Effector memory CD8-positive, alpha-beta T cell (primary cell): ENCODE measurements at places on chromosomes 5 and 9.

DNA sequence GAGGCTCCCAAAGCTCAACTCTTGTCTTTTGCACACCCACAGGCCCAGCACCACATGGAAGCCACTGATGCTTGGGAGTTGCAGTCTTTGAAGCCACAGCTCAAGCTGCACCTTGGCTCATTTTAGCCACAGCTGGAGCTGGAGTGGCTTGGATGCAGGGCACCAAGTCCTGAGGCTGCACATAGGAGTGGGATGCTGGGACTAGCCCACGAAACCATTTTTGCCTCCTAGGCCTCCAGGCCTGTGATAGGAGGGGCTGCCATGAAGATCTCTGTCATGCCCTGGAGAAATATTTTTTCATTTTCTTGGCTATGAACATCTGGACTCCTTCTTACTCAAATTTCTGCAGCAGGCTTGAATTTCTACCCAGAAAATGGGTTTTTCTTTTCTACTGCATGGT, 438.5 kb upstream of the TNC start:
- no peak for DNase-seq

- DNase-seq, result no peak
Measured at GRCh38 chr5:172591636-172592035, 49.4 kb upstream of the NEURL1B start.

- DNase-seq, result no peak
Measured at GRCh38 chr5:3325201-3325971, 270.2 kb upstream of the IRX1 start.

GRCh38 chr5:158435161-158435616, 576.2 kb upstream of the CLINT1 start:
- DNase-seq, result no peak

DNA sequence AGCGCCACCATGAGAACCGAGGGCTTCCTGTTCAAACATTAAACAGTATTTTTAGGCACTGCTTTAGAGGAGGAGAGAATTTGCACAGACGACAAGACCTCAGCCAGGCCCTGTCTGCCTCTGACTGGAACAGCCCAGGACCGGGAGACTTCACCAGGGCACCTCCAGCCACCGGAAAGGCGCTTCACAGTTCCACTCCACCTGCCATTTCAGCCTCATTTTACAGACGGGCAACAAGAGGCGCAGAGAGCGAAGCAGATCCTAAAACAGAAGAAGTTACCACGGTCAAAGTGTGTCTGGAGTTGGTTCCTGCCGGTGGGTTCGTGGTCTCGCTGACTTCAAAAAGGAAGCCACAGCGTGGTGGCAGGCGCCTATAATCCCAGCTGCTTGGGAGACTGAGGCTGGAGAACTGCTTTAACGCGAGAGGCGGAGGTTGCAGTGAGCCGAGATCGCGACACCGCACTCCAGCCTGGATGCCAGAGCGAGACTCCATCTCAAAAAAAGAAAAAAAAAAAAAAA, 28.4 kb downstream of the COL23A1 start:
- DNase-seq, result no peak

DNA sequence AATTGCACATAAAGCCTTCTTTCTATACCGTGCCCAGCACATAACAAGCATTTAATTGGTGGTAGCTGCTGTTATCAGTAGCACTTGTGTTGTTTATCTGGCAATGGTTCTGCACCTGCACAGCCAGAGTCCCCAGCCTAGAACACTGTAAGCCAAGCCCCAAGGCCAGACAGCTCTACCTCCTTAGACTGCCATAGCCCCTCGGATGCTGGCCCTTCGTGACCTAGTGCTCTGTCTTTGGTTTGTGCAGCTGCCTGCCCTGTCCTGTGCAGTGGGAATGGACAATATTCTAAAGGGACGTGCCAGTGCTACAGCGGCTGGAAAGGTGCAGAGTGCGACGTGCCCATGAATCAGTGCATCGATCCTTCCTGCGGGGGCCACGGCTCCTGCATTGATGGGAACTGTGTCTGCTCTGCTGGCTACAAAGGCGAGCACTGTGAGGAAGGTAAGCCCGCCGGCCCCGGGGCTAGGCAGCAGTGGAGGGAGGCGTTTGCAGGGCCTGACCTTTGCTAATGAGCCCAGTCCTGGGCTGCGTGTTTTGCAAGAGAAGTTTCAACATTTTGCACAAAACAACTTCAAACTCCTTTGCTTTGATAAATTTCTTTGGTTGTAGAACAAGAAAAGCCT, 173.3 kb upstream of the WWC1 start:
- no peak for DNase-seq

DNA sequence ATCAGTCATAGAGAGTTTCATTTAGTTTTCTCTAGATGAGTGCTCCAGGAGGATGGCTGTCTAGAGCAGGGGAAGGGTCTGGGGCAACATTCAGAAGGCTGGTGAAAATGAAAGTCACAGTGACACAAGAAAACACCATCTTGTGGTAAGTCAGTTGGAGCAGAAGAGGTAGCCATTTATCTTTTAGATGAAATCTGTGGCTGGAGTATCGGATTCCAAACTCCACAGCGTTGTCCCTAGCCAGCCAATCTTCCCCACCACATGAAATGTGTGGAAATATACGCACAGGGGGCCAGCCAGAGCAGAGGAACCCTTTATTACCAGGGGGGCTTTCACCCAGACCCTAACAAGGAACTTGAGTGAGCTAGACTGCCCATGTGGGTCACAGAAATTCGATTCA, 15.9 kb upstream of the TNFAIP8 start:
- DNase-seq, result no peak

- no peak for DNase-seq
Measured at GRCh38 chr5:95256446-95256845, 28.4 kb downstream of the MCTP1 start.

DNA sequence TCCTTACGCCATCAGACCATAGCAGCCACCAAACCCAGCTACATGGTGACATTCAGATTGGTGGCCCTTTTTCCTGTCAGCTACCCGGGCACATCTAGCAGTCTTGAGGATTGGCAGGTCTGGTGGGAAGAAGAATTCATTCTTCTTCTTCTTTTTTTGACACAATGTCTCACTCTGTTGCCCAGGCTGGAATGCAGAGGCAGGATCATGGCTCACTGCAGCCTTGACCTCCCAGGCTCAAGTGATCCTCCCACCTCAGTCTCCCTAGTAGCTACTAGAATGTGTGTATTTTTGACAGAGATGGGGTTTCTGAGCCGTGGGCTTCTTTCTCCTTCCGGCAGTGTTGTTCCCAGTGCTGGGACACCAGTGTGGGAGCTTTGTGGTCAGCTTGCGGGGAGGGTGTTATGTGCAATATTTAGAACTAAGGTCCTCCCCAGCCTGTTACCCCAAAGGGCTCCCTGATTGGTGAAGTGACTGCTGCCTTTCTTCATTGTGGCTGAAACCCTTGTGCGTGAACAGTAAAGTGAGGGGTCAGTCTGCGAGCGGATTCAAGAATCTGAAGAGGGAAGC, 3.4 kb downstream of the NTMT1 start:
- DNase-seq, result no peak

DNA sequence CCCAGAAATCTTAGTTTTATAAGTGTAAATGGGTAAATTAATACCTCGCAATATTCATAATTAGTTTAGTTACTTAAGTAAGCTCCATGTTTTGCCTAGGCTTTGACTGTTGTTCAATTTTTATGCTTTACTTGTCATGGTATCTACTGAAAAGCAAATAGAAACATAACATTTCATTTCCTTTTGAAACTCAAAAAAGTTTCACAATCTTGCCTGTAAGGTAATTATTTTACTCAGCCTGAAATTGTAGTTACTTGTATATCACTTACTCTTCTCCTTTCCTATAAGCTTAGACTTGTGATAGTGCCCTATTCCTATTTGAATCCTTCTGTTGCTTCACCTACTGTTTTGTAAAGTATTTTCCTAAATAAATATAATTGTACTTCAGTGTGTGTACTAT, 914.4 kb upstream of the COX7C start:
- no peak for DNase-seq

DNA sequence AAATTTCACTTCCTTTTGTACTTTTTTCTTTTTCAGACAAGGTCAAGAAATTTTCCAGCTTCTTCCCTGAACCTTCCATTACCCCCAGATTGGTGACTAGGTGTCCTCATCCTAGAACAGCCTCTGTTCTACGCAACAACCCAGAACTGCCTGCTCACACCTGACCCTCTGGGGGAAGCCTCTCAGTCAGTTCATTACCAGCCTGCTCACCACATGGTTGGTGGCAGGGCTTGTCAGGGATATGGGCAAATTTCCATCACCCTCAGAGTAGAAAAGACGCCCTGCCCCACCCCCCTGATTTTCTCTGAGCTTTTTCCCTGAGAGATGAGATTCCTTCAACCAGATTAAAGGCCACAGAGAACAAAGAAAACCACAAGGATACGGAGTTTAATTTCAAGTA, 5.3 kb upstream of the CFAP95 start:
- no peak for DNase-seq

DNA sequence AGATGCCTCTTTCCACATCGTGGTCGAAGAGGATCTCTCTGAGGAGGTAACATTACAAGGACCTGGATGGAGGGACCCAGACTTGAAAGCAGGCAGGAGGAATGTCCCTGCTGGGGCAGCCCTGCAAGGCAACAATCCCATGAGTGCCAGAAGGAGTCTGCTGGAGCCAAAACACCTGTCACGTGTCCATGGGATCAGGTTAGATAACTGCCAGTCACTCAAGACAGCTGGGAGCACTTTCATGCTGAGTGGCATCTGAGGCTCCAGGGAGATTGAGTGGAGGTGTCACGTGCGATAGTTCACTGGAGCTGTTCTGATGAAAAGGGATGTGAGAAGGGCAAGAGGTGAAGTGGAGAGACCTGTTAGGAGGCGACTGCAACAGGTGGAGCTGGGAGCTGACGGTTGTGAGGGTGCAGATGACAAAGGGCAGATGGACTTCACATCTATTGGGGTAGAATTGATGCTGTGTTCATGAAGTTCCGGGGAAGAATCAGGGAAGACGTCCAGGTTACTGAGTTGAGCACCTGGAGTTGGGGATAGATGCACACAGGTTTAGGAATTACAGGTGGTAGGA, 68.4 kb downstream of the ICE1 start:
- DNase-seq, result no peak

DNA sequence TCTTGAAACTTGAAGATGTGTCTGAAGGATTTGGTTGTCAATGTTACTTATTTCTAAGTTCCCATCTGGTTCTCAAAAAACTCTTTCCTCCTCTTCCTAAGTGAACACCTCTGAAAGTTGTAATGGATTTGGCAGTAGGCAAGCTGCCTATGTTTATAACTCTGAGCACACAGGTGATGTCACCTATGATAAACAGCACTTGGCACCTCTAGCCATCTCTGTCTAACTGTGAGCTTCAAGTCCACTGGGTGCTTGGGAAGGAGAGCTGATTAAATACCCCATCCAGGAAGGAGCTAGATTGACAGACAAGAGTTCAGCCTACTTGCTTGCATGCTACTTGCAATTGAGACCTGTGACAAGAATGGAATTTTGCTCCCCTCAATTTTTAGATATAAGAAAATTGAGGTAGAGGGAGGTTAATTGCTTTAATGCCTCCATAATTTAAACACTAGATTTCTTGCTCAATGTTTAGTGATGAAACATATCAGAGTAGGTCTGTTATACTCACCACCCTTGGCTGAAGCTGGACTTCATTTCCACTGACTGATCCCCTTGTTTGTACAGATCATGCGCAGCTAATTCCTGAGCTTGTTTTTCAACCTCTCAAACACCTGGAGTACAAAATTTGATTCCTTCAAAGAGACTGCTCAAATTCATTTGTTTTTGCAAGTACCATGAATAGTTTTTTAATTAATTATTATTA, 49.9 kb downstream of the PDE4D start:
- no peak for DNase-seq

DNA sequence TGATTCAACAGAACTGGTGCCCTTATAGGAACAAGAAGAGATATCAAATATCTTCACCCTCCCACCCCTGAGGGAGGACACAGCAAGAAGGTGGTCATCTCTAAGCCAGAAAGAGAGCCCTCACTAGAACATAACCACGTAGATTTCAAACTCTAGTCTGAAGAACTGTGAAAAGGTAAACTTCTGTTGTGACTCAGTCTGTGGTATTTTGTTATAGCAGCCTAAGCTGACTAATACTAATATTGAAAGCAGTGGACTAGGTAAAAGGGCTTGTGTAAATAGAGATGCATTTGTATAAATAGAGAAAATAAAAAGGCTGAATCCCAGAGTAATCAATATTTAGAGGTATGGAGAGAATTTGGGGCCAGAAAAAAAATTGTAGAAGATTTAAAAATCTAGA, 157.6 kb upstream of the CCNH start:
- DNase-seq, result no peak

- no peak for DNase-seq
Measured at GRCh38 chr5:158948376-158948886, 151.3 kb downstream of the EBF1 start.

DNA sequence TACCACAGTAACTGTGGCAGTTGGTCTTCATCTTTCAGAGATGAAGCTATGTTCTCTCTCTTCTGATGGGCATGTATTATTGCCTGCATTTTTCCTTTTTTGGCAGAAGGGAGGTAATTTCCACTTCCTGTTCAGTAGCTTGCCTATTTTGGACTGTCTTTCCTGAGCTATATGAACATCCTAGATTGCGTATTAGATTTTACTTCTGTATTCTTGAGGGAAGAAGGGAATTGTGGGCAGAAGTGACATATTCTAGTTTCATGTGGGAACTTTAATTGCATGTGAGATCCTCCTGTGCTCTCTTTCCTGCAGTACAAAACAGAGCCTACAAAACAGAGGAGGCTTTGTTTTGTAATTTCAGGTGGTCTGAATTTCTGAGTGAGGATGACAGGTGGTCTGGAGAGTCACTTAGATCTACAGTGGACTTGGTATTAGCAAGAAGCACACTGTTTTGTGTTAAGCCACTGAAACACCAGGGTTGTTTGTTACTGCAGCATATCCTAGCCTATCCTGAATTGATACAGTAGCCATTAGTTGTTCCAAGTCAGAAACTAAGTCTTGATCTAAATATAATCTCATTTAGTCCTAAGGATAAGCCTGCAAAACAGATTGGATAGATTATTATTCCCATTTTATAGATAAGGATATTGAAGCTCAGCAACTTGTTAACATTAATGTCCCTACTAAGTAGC, 68.1 kb downstream of the AOPEP start:
- no peak for DNase-seq

DNA sequence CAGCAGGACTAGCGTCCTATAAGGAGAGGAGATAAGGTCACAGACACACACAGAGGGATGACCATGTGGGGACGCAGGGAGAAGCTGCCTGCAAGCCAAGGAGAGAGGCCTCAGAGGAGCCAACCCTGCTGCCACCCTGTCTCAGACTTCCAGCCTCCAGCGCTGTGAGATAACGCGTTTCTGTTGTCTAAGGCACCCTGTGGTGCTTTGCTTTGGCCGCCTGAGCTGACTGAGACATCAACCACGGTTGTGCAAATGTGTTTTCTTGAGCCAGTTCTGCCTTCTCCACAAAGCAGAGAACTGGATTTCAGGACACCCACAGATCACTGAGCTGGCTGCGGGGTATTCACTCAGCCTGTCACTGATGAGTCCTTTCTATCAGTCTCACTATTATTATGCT, 149.1 kb downstream of the NXNL2 start:
- DNase-seq, result no peak

GRCh38 chr9:23555851-23556250, 270.2 kb downstream of the ELAVL2 start:
- no peak for DNase-seq

GRCh38 chr9:132410642-132411041, 631 bp downstream of the CFAP77 start:
- DNase-seq, result no peak

GRCh38 chr9:99300103-99300439, 78.0 kb downstream of the SEC61B start:
- no peak for DNase-seq
